ENCODE measurements at places on chromosomes 5 and 9.

GRCh38 chr5:71706906-71707305, 12.2 kb upstream of the CARTPT start:
- no peak for DNase-seq

- no peak for DNase-seq
Observed at GRCh38 chr5:129141696-129142095, 47.1 kb downstream of the ISOC1 start.

- DNase-seq = no peak
Observed at GRCh38 chr5:132206782-132207181, 20.9 kb downstream of the P4HA2 start.

DNA sequence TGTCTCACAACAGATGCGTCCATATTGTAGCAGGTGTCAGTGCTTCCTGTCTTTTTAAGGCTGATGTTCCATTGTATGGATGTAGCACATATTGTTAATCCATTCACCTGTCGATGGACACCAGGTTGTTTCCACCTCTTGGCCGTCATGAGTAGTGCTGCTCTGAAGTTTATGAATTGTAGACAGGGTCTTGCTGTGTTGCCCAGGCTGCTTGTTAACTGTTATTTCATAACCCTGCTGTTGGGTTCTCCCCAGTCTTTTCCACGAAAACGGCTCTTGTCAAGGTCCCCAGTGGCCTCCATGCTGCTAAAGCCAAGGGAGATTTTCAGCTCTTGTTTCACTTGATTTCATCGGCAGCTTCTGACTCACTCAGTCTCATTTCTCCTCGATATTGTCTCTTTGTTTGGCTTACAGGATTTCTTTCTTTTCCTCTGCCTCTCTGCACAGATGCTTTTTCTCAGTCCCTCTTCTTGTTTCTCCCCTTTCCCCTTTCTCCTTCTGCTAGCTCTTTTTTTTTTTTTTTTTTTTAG, 12.1 kb upstream of the PSD2 start:
- no peak for DNase-seq

GRCh38 chr5:126450346-126450745, 27.1 kb downstream of the GRAMD2B start:
- no peak for DNase-seq

GRCh38 chr5:165321912-165322311, 1816.5 kb downstream of the MAT2B start:
- no peak for DNase-seq

DNA sequence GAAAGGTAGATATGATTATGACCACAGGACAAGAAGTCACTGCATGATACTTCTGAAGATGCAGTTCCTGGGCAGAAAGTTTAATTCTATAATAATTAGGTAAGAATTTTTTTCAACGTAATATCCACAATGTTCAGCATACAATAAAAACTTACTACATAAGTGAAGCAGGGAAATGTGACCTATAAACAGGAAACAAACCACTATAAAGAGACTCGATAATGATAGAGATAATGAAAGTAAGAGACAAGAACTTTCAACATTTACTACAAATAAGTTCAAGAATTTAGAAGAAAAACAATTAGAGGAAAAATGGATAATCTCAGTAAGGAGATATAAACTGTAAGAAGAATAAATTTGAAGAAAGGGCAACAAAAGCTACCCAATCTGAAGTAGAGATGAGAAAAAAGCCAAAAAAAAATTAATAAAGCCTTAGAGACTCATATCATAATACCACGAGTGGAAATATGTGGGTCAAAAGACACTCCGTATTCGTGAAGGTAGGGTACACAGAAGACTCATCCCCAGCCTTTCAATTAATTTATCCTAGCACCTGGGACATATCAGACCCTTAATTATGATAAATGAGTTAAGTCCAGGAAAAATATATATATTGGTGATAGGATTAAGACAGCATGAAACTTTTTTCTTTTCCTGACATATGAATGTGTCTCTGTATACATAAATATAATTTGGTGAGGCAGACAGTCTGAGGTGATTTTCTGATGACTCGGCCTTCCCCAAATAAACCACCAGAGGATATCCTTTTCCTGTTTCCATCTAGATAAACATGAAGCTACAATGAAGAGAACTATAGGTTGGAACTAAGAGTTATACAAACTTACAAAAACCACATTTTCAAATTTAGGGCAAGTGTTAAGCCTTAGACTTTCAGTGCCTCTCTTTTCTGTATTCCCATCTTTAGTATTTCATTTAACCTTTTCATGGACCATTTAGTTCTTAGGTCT, 120.4 kb downstream of the RAPGEF6 start:
- DNase-seq = no peak

- DNase-seq = no peak
Observed at GRCh38 chr5:159001247-159001646, 98.5 kb downstream of the EBF1 start.

GRCh38 chr9:96413302-96414221, 4.6 kb downstream of the ZNF367 start:
- no peak for DNase-seq

GRCh38 chr5:96868603-96869371, 7.5 kb upstream of the ERAP2 start:
- DNase-seq = peak; percentile 66

DNA sequence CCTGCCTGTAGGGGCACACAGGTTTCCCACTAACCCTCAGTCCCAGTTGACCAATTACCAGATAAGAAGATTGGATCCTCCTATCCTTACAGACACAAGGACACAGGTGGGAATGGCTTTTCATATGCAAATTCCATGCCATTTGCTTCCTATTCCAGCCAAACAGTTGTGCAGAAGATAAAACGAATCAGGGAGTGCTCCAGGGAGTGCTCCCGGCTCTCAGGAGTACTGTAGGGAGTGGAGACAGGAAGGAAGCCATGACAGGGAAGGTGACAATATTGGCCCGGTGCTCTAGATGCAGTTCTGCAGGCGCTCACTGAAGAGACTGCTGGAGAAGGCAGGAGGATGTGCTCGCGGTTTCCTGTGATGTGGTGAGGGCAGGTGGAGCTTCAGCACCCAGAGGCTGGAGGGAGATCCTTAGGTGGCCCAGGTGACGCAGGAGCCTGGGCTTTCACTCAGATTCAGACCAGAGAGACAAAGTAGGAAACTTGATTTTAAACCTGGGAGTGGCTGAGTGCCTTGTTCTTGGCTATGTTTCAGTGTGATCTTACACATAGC, 260.0 kb downstream of the AUH start:
- no peak for DNase-seq

DNA sequence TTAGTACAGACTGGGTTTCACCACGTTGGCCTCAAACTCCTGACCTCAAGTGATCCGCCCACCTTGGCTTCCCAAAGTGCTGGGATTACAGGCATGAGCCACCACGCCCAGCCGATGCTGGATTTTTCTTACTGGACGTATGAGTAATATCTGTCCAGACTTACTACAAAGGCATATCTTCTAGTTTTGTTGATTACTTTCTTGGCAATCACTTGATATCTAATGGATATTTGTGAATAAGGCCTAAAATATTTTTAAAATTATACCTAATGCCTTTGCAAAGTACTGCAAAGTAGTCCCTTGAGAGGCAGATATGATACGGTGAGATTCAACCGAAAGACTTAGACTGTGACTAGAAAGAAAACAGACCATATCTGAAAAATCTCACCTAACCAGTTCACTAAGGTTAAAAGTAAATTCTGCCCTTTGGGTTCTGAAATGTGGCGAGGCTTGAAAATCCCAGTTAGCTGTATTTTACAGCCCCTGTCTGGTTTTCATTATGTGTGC, 152.1 kb downstream of the GNAQ start:
- DNase-seq = no peak

GRCh38 chr5:114981111-114981510, 188.6 kb downstream of the TRIM36 start:
- no peak for DNase-seq

DNA sequence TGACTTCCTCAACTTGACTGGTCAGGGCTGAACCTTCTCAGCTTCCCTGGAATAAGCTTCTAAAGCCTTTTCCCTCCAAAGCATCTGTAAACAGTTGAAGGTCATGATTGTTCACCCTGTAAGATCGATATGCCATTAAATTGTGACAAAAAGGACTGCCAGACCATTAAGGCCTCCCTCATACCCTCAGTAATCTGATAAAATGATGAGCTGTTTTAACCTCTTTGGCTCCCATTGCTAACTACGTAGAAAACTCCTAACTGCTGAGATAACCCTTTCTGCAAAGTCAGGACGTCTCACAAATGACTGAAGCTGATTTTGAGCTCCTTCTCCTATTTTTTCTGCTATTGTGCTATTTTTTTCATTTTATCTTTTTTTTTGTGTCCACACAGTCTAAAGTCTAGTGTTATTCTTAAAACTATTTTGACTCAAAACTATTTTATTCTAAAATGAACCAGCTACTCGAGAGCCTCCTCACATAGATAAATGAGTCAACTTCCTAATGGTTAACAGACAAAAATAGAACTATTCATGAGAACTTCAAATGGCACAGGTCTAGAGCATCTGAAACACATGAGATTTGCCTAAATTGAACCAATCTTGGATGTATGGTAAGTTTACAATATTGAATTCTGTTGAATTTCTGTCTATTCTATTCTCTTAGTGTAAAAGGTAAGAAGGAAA, 395.6 kb upstream of the TLE4 start:
- DNase-seq = no peak

GRCh38 chr5:132830436-132831094, at the start of gene SHROOM1:
SHROOM1 (minus strand) TSS chr5:132830647; CDS start chr5:132826140, 4,507 bp downstream.
- peak; percentile 56 for DNase-seq

DNA sequence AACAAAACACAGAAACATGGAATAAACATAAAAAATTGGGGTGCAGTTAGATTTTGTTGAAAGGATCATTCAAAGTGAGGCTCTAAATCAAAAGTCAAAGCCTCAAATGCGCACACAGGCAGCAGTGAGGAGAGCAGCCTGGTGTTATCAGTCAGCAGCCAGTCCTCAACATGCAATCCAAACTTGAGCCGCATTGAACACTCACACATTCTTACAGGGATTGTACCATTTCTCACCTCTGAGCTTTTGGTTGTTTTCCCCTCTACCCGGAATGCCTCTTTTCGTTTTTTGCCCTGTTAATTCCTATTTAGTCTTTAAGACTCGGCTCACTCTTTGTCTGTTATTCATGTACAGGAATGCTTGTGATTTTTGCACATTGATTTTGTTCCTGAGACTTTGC, 81.1 kb upstream of the PUM3 start:
- no peak for DNase-seq

DNA sequence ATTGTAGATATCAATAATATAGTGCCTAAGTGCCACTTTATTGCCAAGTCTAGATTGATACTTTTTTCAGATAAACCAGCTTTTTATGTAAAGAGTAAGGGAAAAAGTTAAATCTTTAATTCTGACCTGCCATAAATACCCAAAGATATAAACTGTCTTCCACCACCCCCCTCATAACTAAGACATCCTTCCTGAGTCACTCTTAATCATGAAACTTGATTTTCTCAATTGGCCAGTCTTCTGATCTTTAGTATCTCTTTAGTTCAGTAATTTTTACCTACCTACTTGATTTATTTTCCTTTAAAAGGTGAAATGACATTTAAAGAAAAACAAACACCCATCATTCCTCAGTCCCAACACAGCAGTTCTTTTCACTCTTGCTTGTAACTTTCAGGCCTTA, 21.8 kb downstream of the C5orf22 start:
- no peak for DNase-seq

DNA sequence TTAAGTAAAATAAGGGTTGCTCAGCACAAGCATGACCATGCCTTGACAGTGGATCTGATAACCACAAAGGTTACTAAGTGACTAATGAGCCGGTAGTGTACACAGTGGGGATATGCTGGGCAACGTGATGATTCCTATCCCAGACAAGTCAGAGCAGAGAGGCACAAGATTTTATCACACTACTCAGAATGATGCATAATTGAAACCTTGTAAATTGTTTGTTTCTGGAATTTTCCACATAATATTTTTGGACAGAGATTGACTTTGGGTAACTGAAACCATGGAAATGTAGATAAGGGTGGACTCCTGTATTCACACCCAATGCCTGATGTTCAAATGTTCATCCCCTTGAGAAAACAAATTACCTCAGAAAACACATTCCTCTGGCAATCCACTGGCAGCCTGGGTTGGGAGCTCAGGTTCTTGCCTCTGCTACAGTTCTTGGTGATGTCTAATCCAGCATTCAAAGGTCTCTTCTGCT, 16.2 kb upstream of the ERAP1 start:
- DNase-seq = peak; percentile 78

- DNase-seq = peak; percentile 5
Observed at GRCh38 chr9:24912767-24913166, 367.1 kb upstream of the IZUMO3 start.

DNA sequence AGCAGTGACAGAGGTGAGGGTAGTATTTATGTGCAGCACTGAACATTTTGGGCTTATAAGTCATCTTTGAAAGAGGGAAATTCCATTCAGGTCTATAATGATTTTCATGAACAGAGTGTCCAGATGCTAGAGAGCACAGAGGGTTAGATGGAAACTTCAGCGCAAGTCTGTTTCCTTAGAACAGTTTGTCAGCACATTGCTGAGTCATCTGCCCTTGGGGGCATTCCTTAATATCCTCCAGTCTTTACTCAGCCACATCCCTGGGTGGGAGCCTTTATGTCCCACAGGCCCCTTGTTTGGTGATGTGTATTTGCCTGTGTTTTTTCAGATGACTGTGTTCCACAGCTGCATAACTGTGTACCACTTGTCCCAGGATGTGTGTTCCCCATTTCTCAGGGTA, 138.5 kb upstream of the S1PR3 start:
- no peak for DNase-seq

GRCh38 chr9:110755179-110755578, 86.6 kb downstream of the MUSK start:
- DNase-seq = no peak
